ENCODE measurements at places on chromosomes 7 and 10. TPM values are rescaled to one million over a fixed set of nuclear protein-coding genes. Genes with fewer than 3 reads are reported as not detected.

DNA sequence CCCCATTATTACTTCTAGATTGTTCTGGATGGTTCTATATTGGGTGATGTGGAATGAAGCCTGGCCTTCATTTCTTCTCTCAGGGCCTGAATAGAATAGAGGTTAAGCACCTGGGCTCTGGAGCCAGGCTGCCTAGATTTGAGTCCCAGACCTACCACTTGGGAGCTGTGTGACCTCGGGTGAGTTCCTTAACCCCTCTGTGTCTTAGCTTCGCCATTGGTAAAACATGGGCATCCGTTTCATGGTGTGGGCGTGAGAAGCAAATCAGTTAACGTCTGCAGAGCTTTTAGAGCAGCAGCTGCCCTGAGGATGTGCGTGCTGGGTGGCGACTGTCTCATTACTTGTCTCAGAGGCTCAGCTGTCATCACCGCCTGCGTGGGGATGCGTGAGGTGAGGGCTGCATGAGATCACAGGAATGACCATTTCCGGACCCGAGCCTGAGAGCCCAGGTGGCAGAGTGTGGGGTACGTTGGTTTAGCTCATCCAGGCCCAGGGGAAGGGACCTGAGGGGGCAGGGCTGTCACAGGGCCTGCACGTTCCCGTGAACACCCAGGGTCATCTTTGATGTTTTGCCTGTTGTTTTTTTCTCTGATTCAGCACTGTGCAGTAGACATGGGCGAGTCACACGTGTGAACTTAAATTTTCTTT, 9.7 kb downstream of the AGAP3 start:
- DNase-seq: no peak

GRCh38 chr10:105259201-105259600, 618.1 kb downstream of the SORCS3 start:
- DNase-seq: no peak

DNA sequence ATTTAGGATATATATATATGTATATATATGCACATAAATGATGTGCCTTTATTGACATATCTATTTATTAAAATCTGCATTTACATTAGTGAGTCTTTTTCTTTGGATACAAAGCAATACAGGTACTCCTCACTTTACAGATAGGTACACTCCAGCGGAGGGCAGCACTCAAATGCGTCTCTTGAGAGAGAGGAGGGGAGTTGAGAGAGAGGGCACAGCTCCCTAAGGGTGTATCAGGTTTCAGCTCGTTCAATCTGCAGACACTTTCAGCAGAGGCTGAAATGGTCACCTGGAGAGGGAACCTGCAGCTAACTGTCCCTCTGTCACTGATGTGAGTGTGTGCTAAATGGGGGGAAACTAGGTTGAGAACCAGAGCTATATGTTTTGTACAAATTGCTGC, 21.5 kb downstream of the C10orf53 start:
- peak; percentile 6 for DNase-seq

DNA sequence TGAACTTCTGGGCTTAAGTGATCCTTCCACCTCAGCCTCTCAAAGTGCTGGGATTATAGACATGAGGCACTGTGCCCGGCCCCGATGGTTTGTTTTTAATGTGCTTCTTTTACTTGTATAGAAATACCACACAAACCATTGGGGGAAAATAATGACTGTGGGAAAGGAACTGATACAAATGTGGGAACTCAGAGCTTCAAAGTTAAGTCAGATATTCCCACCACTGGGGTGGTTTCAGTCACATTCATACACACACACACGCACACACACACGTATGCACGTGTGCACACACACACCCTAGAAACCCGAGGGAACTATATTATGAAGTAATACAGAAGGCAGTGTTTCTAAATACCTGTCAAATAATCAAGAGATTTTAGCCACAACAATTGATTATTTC, 17.0 kb downstream of the CPA4 start:
- no peak for DNase-seq

Gene CNTNAP2
- total RNA-seq: not detected

Gene AKR1C2
- total RNA-seq: 1,499 TPM
